ENCODE measurements at places on chromosomes 5 and 9. TPM values are rescaled to one million over a fixed set of nuclear protein-coding genes. Genes with fewer than 3 reads are reported as not detected.

Gene TUSC1
- 8.0 TPM for total RNA-seq

Gene ABO
- not detected for total RNA-seq

Gene CFAP77
- total RNA-seq = 0.25 TPM

Gene FRRS1L
- total RNA-seq = 0.10 TPM

Gene ARHGEF37
- 2.2 TPM for total RNA-seq

Gene PDCD1LG2
- 7.2 TPM for total RNA-seq

Gene PCDHGB3
- total RNA-seq = 3.2 TPM

Gene GRIN3A
- not detected for total RNA-seq

Gene TAF11L5
- not detected for total RNA-seq

Gene SHC3
- total RNA-seq = 4.5 TPM

Gene PAPPA
- 80.3 TPM for total RNA-seq

Gene KIF4B
- not detected for total RNA-seq

Gene RBM18
- total RNA-seq = 7.3 TPM

Gene IFT74
- 9.7 TPM for total RNA-seq

Gene PCDHB13
- total RNA-seq = 1.4 TPM

Gene HOMER1
- 1.8 TPM for total RNA-seq

Gene FAXDC2
- total RNA-seq = 20.8 TPM

Gene GFI1B
- not detected for total RNA-seq

Gene SEMA5A
- 17.8 TPM for total RNA-seq

Gene ARSI
- total RNA-seq = 0.24 TPM

Gene PRRT1B
- total RNA-seq = not detected

Gene MYMK
- not detected for total RNA-seq

Gene PLAC8L1
- not detected for total RNA-seq

Gene IGFBPL1
- total RNA-seq = not detected

Gene ADAMTSL1
- 20.9 TPM for total RNA-seq

Gene LHX3
- not detected for total RNA-seq

Data from cardiac ventricle fibroblast (primary cell).